ENCODE measurements at places on chromosomes 3 and 15.

GRCh38 chr3:39637807-39638206 is 170.3 kb downstream of the MOBP start:
- no peak for DNase-seq

DNA sequence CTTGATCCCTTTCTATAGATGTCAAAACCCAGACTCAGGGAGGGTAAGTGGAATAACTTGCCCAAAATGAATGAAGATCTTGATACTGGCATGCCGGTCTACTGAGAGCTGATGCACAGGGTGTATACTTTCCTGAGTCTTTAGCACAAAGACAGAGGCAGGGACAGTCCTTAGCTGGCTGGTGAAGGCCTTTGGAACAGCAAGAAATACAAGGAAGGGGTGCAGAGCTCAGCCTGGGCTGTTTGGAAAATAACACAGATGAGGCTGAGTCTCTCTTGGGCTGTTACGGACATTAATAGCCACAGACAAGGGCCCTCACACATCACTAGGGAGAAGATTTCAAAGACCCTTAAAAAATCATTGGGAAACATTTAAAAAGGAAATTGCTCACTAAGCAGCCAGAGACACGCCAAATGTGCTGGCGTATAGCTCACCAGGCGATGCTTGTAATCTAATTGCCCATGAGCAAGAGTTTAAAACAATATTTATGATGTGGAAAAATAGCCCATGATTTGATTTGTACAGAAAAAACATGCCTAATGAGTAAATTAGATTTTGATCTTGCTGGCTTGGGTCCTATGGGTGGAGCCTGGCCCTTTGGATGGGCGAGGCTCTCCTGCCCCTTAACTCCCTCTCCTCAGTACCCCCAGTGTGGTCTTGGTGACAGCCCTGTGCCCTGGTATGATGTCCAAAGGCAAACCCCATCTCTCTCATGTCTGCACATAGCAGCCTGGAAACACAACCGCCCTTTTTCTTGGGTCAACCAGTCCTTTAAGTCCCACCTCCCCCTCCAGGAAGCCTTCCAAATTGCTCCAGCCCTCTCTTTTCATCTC is 81.8 kb upstream of the MRPS22 start:
- DNase-seq, result no peak

GRCh38 chr3:55013145-55013925 is 85.5 kb upstream of the LRTM1 start:
- DNase-seq, result no peak

DNA sequence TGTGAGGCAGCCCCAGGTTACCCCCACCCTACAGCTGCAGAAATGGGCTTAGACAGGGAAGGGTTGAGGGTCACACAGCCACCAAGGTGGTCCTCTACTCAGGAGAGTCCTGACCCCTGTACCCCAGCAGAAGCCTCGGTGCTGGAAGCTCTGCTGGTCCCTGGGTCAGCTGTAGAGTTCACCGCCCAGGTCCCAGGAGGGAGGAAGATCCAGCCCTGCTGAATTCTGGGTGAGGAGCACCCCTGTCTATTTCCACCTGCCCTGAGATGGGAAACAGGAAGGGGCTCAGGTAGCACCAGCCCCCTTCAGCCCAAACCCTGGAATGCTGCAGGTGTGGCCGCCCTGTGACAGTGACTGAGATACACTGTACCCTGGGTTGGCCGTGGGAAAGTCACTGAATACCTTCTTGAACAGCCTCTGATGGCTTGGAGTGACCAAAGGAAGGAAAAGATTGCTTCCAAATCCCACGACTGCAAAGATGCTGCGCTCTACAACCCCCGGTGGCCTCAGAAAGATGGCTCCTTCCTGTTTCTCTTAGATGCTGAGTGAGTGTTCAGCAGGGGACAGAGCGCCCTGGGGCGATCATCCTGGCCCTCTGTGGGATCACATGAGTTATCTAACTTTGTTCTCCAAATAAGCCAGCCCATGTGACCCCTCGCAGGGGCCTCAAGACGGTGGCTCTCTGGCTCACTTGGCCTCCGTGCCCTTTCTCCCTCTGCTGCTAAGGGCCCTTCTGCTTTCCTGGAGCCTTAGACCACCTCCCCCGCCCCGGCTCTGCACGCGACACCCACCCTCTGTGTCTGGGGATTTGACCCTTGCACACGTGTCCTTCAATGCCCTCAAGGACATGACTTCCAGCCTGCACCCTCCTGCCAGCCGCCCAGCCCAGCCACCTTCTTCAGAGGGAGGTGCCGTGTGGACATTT is 141.9 kb downstream of the NSMCE3 start:
- no peak for DNase-seq

DNA sequence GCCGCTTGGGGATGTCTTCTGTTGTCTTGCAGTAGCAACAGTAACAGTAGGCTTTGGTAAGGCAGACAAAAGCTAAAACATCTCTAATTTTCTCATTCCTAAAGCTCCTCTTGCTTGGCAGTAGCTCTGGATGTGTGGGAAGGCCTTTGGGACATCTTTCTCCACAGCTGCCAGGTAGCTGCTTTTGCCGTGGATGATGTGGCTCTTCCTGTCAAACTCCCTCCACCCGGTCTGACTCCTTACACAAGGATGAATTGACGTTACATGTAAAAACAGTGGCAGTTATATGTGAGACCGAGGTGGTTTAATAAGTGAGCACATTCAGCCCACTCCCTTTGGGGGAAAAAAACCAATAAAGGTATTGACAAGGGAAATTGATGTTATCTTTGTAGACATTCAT is 309.1 kb downstream of the TUSC7 start:
- no peak for DNase-seq

GRCh38 chr3:59142556-59142955 is 92.7 kb upstream of the CFAP20DC start:
- no peak for DNase-seq

GRCh38 chr3:31882431-31882830 is 98.6 kb downstream of the OSBPL10 start:
- DNase-seq, result no peak

- no peak for DNase-seq
Measured at GRCh38 chr15:99749386-99749785, 16.1 kb upstream of the LYSMD4 start.

DNA sequence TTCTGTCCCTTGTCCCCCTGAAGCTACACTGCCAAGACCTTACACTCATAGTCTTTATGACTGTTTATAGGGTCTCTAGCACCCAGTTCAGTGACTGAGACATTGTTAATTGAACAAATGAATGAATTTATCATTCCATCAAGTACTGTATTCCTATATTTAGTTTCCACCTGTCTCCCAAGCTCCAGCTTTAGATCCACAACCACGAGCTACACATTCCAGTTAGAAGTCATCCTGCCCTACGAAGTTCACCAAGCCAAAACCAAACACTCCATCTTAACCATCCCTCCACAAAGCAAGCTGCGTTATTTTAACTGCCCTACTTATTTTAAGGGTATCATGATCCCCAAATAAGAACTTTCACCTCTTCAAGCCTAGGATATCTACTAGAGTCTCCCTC is 31.3 kb downstream of the TNIK start:
- no peak for DNase-seq

DNA sequence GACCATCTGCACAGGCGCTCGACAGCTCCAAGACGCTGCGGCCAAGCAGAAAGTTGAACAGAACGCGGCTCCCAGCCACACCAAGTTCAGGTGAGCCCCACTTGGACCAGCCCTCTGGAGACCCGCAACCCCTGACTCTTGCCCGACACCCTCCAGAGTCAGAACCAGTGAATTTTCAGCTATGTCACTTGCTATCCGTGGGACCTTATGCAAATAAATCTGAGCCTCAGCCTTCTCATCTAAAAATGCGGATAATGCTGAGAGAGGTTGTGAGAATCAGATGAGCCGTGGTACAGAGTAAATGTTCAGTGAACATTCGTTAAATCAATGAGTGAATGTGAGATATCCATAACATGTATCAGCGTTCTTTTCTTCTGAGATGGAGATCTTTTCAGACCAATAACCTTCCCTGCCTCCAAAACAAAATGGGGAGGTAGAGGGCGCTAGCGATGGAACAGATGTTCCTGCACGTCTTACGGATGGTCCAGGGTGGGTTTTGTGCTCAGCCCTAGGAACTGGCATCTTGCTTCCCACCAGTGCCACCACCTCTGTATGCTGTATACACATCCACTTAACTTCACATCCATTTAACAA is 524 bp downstream of the MRPS11 start:
- no peak for DNase-seq

- no peak for DNase-seq
Measured at GRCh38 chr3:136186344-136186743, 9.8 kb downstream of the MSL2 start.

DNA sequence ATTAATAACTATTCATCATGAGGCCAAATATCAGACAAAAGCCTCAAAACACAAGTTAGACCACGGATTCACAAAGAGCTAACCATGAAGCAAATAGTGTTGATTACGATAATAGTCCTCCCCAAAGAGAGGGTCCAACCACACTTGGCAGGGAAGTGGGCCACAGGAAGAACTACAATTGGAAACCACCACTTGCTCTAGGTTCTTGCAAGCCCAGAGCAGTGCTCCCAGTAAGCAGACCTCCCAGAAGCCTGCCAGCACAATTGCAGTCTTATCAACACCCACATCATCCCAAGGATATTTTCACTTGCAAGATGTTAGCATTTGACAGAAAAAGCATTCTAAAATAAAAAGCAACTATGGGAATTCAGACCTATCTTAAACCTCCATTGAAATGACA is 11.3 kb downstream of the SETD2 start:
- DNase-seq, result no peak

DNA sequence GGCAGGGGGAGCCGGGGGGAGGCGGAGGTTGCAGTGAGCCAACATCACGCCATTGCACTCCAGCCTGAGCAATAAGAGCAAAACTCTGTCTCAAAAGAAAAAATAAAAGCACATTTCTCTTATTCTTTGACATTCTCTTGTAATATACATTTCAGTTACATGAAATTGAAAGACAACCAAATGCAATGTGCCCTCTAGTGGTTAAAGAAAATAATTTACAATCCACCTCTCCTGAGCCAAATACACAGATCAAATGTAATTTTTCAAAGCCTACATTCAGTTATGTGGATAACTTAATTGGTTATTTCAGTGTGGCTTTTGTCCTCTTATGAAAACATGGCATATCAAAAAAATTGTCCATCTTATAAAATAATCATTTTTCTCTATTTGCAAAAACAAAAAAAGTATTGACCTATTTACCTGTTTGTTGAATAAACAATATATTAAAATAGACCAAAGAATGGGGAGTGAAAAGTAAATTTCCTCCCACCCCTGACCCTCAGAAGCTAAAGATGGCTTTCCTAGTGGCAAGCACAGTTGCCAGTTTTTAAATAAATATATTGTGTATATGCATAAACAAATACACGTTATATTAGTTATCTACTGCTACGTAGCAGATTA is 14.2 kb upstream of the U2SURP start:
- DNase-seq, result no peak

DNA sequence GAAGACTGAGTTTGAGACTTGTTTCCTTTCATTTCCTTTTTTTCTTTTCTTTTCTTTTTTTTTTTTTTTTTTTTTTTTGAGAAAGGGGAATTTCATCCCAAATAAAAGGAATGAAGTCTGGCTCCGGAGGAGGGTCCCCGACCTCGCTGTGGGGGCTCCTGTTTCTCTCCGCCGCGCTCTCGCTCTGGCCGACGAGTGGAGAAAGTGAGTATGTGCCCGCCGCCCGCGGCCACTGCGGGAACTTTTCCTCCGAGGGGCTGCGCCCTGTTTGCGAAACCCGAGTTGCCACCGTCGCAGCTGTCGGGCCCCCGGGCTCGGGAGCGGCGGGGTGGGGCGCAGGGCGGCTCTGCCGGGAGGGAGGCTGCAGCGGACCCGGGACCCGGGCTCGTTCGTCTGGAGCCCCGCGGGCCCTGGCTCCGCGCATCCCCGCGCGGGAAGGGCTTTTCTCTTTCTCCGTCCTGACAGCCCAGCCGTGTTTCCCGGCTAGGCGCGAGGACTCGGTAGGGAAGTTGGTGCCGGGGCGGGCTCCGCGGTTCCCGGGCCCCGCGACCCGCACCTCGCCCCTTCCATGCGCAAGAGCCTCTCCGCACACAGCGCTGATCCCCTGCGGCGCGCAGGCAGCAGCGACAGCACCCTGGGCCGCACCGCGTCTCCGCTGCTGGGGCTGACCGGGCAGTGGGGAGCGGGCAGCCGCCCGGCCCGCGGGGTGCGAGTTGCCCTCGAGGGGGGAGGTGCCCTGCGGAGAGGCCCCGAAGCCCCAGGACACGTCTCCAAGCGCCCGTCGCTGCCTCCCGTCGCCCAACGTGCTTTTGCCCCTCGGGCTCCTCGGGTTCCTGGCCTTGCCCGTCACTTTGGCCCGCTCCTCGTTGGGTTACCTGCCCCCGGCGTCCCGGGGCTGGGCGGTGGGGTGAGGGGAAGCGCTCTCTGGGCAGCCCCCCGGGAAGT is 1.4 kb downstream of the IGF1R start:
- DNase-seq, result peak; percentile 65

GRCh38 chr15:34339946-34340345 is 2.4 kb upstream of the SLC12A6 start:
- DNase-seq, result no peak

- DNase-seq, result no peak
Measured at GRCh38 chr15:86316216-86316615, 236.5 kb downstream of the AGBL1 start.

DNA sequence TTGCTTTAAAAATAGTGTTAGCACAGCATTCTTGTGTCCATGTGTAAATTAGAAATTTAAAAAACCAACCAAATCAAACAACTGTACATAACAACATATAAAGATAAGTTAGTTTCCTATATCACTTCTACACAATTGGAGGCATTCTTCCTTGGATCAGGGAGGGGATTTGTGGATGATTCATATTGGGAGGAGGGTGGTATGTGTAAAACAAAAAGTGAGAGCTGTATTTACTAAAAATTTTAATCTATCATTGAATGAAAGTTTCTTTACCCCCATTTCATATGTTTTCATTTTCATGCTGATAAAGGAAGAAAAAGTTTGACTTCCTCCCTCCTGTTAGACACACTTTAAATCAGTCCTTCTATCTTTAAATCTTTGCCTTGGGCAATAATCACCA is 325.0 kb downstream of the SATB1 start:
- no peak for DNase-seq

GRCh38 chr3:174440741-174441587 is 418.2 kb upstream of the NAALADL2 start:
- DNase-seq, result peak; percentile 68

- DNase-seq, result no peak
Measured at GRCh38 chr15:73969151-73969759, 22.8 kb downstream of the STOML1 start.

DNA sequence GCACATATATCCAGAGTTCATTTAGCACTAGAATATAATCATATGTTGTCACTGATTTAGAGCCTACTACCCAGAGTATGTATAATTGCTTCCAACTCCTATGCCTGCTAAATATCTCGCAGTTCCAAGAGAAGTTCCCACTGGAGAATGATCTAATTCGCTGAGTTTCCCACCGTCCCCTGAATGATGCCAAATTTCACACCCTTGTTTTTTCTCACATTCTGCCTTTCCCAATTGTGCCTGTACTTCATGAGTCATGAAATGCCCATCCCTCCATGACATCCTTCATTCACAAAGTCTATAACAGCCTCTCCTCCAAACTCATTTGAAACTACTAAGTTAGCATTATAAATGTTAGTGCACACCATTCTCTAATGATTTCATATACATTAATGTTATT is 177.2 kb downstream of the CBLB start:
- DNase-seq, result no peak

GRCh38 chr15:49815526-49815925 is 194.7 kb downstream of the DTWD1 start:
- no peak for DNase-seq

GRCh38 chr3:14412831-14413380 is 10.5 kb downstream of the SLC6A6 start:
- no peak for DNase-seq

Data from stimulated activated CD8-positive, alpha-beta memory T cell treated with anti-CD3 and anti-CD28 coated beads, Interleukin-4, amount 100 ng/mL, for 48 hours (primary cell).